CD4-positive, alpha-beta T cell treated with Interleukin-17A for 4 hours (primary cell): ENCODE measurements at places on chromosomes 16 and 17.

DNA sequence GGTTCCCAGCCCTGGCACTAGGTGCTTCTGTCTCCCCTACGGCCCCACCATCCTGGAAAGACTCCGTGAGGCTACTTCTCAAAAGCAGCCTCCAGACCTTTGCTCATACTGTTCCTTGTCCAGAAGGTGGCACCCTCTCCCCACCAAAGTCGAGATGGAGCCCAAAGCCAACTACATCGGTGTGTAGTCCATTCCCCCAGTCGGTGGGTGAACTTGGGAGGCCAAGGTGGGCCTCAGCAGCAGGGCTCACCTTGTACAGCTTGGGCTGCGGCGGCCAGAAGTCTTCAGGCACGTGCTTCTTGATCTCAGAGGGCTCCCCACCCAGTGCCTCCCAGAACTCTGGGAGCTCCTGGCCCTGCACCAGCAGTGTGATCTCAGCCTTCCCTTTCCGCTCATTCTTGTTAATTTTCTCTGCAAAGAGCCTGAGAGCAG lies 10.2 kb downstream of the FLII start:
- peak; percentile 71 for DNase-seq

DNA sequence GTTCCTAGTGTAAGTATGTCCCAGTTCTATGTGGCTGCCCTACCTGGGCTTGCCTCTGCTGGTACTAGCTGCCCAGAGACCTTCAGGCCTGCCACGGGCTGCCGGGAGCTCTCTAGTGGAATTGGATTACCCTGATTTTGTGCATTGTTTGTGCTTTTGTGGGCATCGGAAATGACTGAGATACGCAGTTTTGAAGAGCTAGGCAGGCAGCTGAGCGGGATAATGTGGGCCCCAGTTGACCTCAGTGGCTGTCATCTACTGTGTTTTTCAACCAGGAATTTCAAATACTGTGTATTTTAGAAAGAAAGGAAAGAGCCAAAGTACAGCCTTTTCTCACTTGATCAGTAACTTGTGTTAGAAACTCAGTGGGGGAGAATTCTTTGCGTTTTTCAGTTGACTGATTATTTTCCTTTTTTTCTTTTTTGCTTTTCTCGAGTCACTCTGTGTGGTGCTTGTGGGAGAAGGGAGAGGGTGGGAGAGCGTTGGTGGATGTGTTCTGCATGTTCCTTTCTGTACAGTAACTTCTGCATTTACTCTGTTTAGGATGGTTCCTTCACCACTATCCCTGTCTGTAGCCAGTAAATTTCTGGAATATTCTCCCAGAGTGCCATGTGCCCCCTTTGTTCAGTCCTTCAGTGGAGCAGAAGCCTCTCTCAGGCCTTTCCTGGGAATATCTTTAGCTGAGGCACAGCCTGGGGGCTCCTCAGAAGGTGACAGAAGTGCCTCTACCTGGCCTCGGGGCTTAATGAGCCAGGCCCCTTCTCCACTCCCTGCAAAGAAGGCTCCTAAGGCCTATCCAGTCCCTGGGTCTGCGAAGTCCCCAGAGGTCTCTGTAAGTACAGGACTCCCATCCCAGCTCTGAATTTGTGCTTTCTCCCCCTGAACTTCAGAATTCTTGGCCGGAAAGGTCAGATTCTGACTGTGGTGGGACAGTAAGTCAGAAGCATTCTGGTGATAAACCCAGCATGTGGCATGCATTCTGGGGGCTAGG lies 15.0 kb upstream of the SLC12A3 start:
- no peak for DNase-seq

DNA sequence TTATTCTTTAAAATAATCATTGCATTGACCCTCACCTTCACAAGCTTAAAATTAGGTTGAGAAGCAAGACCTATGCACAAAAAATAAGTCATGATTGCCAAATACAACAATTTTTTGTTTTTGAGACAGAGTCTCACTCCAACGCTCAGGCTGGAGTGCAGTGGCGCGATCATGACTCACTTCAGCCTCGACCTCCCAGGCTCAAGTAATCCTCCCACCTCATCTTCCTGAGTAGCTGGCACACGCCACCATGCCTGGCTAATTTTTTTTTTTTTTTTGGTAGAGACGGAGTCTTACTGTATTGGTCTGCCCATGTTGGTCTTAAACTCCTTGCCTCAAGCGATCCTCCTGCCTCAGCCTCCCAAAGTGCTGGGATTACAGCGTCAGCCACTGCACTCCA lies 24.2 kb downstream of the ZNF652 start:
- DNase-seq, result peak; percentile 55

DNA sequence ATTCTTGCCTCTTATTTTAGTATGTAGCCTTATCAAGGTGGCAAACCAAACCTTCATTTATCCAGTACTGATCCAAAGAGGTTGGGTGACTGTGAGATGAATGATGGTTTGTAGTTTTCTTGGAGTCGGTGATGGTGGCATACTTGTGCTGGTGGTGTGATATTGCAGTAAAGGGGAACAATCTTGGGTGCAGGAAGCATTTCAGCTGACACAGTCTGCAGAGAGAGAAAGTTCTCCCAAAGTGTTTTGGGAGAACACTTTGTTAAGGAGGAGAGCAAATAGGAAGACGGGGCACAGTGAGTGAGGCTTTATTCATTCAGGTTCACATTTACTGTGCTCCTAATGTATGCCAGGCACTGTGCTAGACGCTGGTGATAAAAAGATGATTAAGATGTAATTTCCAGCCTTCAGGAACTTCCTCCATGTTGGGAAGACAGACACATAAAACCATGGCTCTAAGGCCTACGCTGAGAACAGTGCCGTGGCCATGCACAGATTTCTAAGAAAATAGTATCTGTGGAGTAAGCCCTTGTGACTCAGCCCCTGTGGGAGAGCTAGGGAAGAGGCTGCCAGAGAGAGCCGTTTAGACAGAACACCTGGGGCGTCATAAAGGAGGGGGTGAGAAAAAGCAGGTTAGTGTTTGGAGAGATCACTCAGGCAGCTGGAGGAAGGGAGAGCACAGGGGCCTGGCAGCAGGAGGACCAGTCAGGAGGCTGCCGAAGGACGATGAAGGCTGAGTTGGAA lies 13.8 kb downstream of the HEATR3 start:
- DNase-seq, result no peak

DNA sequence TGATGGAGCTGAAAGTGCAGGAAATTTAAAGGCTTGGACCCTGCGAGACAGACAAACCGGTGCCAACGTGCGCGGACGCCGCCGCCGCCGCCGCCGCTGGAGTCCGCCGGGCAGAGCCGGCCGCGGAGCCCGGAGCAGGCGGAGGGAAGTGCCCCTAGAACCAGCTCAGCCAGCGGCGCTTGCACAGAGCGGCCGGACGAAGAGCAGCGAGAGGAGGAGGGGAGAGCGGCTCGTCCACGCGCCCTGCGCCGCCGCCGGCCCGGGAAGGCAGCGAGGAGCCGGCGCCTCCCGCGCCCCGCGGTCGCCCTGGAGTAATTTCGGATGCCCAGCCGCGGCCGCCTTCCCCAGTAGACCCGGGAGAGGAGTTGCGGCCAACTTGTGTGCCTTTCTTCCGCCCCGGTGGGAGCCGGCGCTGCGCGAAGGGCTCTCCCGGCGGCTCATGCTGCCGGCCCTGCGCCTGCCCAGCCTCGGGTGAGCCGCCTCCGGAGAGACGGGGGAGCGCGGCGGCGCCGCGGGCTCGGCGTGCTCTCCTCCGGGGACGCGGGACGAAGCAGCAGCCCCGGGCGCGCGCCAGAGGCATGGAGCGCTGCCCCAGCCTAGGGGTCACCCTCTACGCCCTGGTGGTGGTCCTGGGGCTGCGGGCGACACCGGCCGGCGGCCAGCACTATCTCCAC lies at the start of gene NOG:
Gene NOG (plus strand): TSS at position 54 of the 674 bp plus-strand sequence. CDS start 525 bp downstream, at position 579.
- peak; percentile 58 for DNase-seq

GRCh38 chr17:80455336-80455710 lies 21.1 kb downstream of the NPTX1 start:
- no peak for DNase-seq

DNA sequence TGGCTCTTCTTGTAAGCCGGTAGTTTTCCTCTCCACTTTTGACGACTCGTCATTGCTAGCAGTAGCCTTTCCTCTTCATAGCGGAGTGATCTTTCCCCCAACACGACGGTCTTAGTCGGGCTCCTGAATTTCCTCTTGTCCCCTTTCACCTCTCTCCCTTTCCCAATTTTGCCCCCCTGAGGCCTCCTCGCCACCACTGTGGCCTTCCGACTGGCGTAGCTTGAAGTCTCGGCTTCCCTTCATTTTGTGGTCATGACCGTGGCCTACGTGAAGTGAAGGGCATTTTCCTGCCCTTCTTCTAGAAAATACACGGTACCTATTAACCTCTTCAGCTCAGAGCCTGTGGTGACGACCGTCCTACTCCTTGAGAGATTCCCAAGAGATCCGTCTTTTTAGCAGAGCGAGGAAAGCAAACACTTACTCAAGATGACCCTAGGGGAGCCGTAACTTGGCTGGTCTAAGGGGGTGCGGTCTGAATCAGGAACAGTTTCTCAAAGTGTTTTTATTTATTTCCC lies 787 bp downstream of the PRKAR1A start:
- no peak for DNase-seq

DNA sequence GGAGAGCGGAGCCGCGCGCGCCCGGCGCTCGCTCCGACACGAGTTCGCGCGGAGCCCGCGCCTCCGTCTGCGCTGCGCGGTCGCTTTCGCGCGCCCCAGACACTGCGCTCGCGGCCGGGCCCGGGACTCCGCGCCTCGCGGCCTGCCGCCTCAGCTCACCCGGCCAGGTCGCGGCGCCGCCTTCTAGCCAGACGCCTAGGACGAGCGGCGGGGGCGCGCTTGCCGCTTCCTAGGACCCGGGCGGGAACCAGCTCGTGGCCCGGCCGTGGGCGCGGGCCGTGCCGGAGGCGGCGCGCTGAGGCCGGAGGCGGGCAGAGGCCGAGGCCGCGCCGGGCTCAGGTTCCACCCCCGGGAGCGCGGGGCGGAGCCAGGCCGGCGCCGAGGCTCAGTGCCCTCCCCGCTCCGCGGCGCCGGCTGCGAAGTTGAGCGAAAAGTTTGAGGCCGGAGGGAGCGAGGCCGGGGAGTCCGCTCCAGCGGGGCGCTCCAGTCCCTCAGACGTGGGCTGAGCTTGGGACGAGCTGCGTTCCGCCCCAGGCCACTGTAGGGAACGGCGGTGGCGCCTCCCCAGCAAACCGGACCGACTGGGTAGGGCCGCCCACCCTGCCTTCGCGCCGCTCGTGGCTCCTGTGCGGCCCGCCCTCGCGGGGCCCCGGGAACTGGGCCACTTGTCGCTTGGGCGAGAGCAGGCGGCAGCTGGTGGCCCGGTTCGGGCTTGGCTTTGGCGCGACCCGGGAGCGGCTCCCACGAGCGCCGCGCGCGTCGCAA lies at the start of gene SPHK1:
Gene SPHK1 (plus strand): TSS at position 388 of the 765 bp plus-strand sequence. CDS start 1,036 bp downstream, outside the sequence.
- peak; percentile 74 for DNase-seq

DNA sequence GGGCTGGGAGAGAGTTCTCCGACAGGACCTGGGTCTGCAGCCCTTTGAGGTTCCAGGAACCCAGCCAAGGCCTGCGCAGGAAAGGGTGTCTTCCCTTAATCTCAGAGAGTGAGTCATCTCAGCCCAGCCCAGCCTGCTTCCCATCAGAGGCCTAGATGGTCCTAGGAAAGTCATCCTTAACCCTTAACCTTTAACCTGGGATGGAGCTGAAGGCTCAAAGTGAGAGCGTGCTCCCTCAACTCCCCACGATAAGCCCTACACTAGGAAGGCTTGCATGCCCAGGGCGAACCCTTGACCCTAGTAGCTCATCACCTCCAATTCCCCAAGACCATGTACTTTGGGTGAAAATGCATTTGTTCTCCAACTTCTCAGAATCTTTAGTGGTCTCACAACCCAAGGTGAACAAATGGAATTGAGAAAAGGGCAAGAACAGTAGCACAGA lies 4.8 kb upstream of the ATXN7L3 start:
- no peak for DNase-seq

DNA sequence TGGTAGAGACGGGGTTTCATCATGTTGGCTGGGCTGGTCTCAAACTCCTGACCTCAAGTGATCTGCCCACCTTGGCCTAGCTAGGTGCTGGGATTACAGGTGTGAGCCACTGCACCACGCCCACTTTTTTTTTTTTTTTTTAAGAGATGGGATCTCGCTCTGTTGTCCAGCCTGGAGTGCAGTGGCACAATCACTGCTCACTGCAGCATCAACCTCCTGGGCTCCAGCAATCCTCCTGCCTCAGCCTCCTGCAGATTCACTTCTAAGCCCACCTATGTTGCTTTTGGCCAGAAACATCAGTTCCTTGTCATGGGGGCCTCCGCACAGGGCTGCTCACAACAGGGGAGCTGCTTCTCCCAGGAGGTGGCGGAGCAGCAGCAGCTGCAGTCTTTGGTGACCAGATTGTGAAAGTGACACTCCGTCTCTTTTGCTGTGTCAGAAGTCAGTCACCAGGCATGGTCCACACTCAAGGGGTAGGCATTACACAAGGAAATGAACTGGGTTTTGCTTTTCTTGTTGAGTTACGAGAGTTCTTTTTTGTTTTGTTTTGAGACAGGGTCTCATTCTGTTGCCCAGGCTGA lies 4.5 kb upstream of the NME4 start:
- DNase-seq, result no peak

DNA sequence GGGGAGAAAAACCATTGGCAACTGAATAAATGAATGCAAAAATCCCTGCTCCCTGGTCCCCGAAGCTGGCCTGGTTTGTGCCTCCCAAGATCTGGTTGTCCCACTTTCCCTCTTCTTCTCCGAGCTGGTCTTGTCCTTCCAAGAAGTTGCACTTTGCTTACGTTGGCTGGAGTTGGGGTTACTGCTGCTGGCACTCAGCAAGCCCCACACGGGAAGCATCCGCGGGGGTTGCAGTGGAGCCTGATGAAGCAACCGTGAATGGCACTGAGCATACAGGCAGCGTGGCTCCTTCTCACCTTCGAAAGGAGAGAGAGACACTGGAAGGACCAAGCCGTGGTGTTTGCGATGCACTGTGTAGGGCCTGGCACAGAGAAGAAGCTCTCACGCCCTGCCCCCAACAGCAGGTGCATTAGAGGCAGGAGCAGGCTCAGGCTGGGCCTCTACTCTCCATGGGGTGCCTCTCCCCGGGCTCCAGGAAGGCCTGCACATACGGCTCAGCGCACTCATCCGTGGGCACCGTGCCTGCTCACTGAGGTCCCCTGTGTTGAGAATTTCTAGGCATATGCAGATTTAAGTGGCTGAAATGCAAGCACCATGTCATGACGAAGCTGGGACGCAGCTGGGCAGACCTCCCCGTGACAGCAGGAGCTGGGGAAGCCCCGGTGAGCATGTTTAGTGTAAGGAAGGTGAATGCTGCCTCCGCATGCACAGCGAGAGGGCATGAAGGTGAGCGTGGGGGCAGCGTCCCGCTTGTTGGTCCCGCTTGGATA lies 12.1 kb downstream of the CA5A start:
- DNase-seq, result no peak

DNA sequence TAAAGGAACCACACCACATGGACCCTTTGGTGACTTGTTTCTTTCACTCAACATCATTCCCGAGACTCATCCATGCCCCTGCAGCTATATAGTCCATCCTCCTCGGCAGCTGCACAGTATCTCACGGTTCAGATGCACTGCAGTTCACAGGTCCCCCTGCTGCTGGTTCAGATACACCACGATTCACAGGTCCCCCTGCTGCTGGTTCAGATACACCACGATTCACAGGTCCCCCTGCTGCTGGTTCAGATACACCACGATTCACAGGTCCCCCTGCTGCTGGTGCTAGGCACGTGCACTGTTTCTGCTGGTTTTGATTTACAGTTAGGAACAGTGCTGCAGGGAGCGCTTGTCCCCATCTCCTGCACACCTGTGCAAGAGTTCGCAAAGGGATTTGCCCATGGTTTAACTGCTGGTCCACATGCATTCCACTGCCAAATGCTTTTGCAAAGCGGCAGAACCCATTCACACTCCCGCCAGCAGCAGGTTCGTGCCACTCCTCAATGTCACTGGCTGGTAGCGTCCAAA lies 3.8 kb downstream of the HSDL1 start:
- no peak for DNase-seq

GRCh38 chr17:76997981-76998531 lies 129.9 kb downstream of the MGAT5B start:
- peak; percentile 58 for DNase-seq
